CD4-positive, CD25-positive, alpha-beta regulatory T cell (primary cell): ENCODE measurements at places on chromosomes 12 and 14.

GRCh38 chr14:53295985-53296582, 143.0 kb upstream of the DDHD1 start:
- DNase-seq, result no peak

GRCh38 chr14:31489691-31490090, 1.9 kb upstream of the GPR33 start:
- no peak for DNase-seq

DNA sequence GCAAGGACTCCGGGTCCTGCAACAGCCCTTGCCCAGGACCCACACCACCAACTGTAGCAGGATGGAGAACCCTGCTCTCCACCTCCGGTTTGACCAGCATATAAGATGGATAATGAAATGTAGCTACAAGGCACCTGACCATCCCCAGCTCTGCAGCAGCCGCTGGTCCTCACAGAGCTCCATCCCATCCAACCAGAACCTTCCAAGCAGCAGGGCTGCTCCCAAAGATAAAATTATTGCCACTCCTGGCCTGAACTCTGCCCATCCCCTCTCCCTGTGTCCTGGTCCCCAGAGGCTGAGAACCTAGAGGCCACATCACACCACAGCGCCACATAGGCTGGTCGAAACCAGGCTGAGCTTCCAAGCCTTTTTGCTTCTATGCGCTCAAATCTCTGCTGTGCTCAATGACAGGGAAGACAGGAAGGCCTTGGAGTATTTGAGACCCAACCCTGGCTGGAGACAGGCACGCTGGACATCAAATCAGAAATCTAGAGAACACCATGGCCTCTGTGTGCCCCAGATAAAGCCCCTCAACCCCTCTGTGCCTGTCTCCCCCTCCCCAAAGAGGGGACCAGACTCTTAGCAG, 4.2 kb downstream of the CDK2AP1 start:
- no peak for DNase-seq

GRCh38 chr12:14993117-14993516, 20.3 kb downstream of the PDE6H start:
- DNase-seq, result no peak

DNA sequence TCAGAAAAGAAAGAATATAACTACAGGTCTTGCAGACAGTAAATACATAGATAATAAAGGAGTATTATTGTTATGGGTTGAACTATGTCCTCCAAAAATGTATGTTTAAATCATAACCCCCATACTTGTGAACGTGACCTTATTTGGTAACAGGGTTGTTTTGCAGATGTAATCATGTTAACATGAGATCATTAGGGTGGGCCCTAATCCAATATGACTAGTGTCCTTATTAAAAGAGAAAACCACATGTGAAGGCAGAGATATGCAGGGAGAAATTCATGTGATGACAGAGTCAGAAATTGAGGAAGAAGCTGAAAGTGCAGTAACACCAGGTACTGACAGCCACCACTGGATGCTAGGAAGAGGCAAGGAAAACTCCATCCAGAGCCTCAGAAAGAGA, 29.0 kb downstream of the MAGOHB start:
- no peak for DNase-seq

- DNase-seq, result peak; percentile 86
These were observed 25.9 kb downstream of the SSH1 start for GRCh38 chr12:108831309-108831991.

DNA sequence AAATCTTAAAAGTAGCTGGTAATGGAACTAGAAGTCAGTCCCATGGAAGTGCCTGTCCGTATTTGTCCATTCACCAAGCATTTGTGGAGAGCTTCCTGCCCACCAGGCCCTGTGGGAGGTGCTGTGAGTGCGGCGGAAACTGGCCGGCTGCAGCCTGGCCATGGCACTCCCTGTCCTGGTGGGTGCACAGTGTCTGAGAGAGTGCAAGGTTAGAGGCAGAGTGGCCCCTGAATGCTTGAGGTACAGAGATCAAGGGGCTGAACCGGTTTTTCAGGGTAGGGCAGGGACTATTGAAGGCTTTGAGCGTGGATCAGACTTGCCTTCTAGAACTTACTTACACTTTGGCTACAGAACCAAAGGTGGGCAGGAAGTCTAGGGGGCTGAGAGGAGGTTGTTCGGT, 92.9 kb downstream of the ESR2 start:
- DNase-seq, result no peak

- no peak for DNase-seq
These were observed 73.7 kb downstream of the CIT start for GRCh38 chr12:119803381-119803791.

DNA sequence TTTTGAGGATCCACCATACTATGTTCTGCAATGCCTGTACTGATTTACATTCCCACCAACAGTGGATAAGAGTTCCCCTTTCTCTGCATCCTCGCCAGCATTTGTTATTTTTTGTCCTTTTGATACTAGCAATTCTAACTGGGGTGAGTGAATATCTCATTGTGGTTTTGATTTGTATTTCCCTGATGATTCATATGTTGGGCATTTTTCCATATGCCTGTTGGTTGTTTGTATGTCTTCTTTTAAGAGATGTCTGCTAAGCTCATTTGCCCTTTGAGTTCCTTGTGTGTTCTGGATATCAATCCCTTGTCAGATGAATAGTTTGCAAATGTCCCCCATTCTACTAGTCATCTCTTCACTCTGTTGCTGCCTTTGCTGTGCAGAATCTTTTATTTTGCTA, 49.0 kb upstream of the MSRB3 start:
- DNase-seq, result no peak

DNA sequence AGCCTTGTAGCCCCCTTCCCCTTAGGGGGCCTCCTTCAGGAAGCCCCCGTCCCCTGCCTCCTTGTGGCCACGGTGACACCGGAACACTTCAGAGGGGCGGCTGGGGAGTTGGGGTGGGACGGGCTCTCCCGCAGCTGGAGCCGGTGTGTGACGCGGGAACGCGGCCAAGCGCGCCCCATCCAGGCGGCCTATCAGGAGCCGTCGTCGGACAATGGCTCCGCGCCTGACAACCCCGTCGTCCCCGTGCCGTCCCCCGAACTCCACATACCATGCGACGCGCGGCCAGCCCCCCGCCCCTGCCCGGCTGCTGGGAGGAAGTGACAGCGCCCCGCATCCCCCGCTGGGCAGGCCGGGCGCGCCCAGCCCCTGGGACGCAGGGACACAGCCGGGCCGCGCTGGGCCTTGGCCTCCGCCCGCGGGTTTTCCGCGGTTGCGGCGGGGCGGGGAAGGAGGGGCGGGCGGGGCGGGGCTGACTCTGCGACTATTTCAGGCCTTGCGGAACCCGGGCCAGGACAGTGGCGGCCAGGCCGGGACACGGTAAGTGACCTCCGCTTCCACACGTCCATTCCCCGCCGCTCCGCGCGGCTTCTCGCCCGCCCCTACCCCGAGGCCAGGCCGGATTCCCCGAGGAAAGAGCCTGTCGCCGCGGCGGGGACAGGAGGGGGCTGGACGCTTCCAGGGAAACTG, at the start of gene TNFAIP2:
TNFAIP2 (plus strand) TSS at position 515 of the 687 bp plus-strand sequence. CDS start 2,997 bp downstream, outside the sequence.
- no peak for DNase-seq

- peak; percentile 77 for DNase-seq
These were observed 3.5 kb upstream of the TSPAN9 start for GRCh38 chr12:3073438-3074250.

GRCh38 chr12:114131824-114132223, 165.7 kb upstream of the RBM19 start:
- DNase-seq, result no peak

DNA sequence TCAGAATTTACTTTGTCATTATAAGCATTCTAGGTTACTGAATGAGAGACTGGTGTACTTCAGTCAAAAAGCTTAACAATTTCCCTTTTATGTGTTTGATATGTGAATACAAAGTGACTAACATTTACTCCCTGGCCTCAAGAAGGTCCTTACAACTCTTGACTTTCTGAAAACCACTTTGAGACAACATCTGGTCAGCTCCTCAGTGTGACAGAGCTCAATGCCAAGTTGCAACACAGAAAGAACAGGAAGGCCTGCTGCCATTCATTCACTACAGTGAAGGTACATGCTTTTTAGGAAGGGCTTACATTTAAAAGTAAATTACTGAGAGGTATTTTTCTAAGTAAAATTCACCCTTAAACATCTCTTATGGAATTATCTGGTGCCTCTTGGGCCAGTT, 2.3 kb upstream of the NAA30 start:
- DNase-seq, result no peak

GRCh38 chr12:57236925-57237595, 7.5 kb downstream of the SHMT2 start:
- peak; percentile 46 for DNase-seq

- no peak for DNase-seq
These were observed 11.3 kb downstream of the ITGB7 start for GRCh38 chr12:53195516-53196420.

GRCh38 chr12:100433701-100434100, 40.0 kb upstream of the NR1H4 start:
- no peak for DNase-seq

DNA sequence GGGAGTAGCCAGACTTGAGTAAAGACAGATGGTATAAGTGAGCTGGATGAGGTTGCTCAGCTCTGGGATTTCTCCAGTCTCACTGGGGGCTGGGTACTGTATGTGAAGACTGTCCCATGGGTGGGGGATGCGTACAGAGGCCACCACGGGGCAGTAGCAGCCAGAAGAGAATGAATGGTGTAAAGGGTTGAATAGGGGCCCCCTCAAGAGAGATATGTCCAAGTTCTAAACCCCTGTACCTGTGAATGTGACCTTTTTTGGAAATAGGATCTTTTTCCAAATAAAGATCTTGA, 21.8 kb upstream of the BCDIN3D start:
- no peak for DNase-seq
